ENCODE measurements at places on chromosomes 6 and 20.

DNA sequence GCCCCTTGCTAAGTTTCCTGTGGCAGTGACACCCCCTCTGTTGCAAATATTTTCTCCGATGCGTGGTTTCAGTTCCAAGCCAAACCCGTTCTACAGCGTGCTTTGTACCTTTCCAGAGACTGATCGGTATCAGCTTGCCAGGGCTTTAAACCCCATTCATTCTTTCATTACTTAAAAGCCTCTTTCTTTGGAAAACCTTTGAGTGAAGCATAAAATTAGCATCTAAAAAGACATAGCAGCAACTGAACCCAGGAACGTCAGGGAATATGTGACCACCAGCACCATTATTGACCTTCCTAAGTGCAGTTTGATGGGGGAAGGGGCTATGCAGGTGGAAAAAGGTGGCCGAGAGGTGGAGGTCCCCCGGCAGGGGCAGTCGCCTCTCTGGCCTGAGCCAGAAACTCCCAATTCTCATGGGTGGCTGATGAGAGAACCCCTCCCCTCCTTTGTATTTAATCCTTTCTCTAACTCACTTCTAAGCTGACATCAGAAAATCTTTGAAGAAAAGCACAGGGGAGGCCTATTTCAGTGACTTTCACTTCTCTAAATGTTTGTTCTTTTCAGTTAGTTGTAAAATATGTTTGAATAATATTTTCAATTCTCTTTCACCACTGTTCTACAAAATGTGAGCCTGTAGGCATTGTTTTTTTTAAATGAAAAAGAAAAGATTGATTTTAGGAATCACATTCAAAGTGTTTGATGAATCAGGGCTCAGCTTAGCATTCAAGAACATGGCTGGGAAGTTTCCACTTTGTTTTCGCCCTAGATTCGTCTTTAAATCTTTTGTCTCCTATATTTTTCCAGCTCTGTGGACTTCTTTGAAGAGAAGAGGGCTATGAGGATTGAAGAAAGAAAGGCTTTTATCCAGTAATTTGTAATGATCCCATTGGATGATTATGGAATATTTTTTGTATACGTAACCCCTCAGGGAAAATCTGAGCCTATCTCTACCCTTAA lies 89.2 kb downstream of the RSPH3 start:
- DNase-seq = no peak

GRCh38 chr6:138727182-138727581 lies 46.4 kb upstream of the CCDC28A start:
- no peak for DNase-seq

DNA sequence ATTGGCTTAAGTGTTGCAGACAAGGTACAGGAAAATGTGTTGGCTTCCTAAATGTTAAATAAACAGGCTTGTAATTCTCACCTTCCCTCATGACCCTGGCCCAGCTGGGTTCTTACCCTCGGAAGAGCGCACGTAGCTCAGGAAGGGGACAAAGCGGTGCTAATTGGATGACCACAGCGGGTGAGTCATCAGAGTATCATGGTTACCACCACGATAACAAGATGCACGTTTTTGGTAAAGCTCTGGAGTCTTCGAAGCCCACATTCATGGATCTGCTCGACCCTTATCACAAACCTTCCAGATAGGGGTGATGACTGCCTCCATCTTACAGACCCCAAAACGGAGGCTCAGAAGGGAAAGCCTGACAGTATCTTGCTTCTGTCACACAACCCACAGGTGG lies 32.8 kb downstream of the APCDD1L start:
- no peak for DNase-seq

GRCh38 chr20:38917657-38918056 lies 8.6 kb upstream of the FAM83D start:
- DNase-seq = no peak

DNA sequence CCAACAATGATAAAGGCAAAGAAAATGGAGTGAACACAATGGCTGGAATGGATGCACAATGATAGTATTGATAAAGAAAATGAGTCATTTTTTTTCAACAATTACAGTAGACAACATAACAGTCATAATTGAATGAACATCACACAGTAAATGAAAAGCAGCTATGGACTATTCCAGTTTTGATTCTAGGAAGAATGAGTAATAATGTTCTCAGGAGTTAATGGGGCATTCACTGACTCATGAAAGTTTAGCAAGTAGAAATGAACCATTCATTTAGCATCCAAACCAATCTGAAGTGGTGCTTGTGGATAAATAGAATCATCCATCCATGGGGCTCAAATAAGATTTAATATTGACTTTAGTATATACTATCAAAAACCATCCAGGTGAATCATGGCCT lies 1029.5 kb upstream of the GJE1 start:
- no peak for DNase-seq

- no peak for DNase-seq
Measured at GRCh38 chr6:12075067-12075563, 63.0 kb downstream of the HIVEP1 start.

- DNase-seq = no peak
Measured at GRCh38 chr20:44496976-44497375, 21.3 kb downstream of the TTPAL start.

DNA sequence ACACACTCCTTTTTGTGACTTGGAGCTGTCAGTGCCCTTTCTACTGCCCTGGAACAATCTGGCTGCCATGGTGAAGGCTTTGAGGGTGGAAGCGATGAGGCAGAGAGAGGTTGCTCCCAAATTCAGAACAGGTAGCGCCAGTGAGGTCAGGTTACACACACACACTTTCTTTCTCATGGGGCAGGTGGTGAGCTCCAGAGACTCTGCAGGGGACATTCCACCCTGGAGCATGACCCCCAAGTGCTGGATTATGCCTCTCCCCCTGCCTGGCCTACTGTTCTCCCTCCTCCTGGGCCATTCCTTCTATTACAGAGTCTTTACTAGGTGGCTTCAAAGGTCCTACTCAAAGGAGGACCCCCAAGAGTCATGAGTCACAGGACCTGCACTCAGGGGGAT lies 98.0 kb downstream of the EYA2 start:
- no peak for DNase-seq

DNA sequence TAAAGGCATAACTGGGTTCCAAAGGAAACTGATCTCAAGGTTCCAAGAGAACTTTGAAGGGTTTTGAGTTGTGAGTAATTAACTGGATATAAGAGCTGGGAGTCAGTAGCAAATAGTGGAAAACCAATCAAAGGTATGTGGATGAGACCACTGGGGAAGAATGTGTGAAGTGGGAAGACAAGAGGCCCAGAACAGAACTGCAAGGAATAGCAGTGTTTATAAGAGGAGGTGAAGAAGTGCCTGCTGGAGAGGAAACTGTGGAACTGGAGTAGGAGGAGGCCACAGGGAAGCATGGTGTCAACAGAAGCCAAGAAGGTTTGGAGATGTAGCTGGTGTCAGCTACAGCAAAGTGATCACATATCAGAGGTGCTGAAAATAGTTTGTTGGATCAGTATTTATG lies 18.7 kb upstream of the HDAC2 start:
- DNase-seq = no peak

DNA sequence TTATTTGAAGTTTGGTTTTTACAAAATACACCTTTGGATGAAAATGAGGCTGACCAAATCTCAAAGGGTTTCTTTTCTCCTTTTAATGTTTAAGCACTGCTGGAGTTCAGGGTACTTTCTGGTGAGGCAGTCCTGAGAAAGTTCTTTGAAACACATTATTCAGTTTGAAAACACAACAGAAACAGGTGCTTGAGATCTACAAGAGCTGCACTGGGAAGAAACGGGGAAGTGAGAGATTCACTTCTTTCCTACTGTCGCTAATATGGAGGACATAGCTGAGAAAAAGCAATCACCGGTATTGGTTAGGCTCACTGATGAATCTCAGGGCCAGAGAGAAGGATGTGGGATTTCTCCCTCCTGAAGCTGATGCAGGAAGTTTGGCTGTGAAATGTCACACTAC lies 22.9 kb upstream of the TMEM170B start:
- no peak for DNase-seq
